ENCODE measurements at places on chromosomes 3 and 15.
A peak's percentile ranks its signal among the peaks of the same experiment; 100 is the strongest.

DNA sequence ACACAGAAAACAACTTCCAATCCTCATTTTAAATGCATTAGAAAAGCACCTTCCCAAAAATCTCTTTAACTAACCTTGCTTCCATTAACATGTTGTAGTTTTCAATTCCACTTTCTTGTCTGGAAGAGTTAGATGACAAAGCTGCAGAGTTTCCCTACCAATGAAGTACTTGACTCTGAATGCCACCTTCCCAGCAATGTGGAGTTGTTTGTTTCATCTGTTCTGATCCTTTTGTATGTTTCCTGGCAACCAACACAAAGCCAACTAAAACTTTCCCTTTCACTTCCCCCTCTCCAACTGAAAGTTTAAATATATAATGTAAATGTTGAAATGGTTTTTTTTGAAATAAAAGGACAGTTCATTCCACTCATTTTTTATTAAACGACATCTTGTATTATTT is at the start of gene WDR49:
Gene WDR49, minus strand, starts transcription at position 183 of the 400 bp plus-strand sequence. CDS start 517 bp downstream, outside the sequence.
- DNase-seq, result no peak

DNA sequence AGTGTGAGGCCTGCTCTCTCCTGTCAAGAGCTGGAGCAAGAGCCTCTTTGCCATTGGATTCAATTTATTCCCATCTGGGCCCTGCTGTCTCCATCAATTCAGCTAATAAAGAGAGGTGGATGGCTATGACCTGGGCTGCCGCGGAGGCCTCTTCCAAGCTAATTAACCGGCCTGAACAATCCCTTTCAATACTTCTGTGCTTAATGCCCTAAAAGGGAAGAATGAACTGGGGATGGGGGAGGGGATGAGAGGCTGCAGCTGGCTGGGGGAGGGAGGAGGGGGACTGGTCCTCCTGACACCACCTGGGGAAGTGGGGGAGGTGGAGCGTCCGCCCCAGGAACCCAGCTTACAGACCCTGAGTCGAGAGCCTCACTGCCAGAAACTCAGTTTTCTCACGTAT is 33.4 kb upstream of the PRR23E start:
- peak; percentile 98 for DNase-seq

DNA sequence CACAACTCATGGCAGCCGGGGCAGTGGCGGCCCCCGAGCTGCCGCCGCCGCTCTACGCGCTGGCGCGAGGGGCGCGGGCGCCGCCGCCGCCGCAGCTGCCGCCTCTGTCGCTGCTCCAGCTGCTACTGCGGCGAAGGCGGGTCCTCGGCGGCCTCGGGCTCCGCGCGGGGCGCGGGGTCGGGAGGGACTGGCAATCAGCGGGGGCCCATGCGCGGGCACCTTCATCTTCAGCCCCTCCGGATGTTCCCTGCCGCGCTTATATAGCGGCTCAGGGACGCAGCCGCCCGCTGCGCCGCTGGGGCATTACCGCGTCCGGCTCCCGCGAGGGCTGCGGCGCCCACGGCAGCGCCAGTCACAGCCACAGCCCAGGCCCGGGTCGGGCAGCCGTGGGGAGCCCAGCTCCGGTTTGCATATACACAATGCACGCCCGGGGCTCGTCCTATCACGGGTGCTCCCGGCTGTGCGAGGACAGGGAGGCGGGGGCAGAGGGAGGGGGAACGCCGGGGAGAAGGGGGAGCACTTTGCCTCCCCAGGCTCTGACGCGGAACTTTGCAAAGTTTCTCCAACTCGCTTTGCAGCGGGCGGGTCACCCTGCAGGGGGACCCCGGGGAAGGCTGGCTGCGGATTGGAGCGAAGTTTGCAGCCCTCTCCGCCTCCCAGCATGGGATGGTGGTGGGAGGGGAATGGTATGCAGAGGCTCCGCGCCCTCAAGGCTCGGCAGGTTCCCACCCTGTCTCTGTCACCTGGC is at the start of gene VGLL3:
Gene VGLL3, minus strand, starts transcription at position 416 of the 748 bp plus-strand sequence. Its CDS starts 406 bp downstream, at position 10.
- DNase-seq, result peak; percentile 32

GRCh38 chr3:186099178-186099577 is 9.7 kb downstream of the ETV5 start:
- DNase-seq, result peak; percentile 99

- no peak for DNase-seq
Measured at GRCh38 chr3:148582126-148582525, 115.6 kb upstream of the AGTR1 start.

DNA sequence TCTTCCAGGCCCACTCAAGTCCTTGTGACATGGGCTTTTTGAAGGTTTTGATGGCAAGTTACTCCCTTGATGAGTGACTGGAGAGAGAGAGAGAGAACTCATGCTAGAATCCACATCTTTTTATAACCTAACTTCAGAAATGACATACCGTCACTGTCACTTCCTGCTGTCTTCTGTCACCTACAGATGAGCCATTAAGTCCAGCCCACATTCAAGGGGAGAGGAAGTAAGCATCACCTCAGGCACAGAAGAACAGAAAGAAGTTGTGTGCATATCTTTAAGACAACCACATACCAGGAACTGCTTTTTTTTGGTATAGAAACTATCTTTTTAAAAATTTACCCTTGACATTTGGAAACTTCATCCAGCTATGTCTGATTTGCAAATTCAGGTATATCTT is 16.6 kb upstream of the TXNRD3 start:
- DNase-seq, result no peak

DNA sequence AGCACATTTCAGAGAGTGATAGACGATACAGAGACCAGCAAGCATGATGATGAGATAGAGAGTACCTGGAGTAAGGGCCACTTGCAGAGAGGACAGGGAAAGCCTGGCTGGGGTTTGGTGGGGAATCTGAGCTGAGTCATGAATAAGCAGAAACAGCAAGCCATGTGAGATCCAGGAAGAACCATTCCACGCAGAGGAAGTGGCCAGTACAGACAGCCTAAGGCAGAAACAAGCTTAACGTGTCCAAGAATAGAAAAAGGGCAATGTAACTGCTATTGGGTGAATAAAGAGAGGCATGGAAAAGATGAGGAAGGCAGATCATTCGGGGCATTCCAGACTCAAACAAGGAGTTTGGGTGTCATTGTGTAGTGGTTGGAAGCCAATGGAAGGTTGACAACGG is 816.3 kb upstream of the CFAP20DC start:
- DNase-seq, result no peak

DNA sequence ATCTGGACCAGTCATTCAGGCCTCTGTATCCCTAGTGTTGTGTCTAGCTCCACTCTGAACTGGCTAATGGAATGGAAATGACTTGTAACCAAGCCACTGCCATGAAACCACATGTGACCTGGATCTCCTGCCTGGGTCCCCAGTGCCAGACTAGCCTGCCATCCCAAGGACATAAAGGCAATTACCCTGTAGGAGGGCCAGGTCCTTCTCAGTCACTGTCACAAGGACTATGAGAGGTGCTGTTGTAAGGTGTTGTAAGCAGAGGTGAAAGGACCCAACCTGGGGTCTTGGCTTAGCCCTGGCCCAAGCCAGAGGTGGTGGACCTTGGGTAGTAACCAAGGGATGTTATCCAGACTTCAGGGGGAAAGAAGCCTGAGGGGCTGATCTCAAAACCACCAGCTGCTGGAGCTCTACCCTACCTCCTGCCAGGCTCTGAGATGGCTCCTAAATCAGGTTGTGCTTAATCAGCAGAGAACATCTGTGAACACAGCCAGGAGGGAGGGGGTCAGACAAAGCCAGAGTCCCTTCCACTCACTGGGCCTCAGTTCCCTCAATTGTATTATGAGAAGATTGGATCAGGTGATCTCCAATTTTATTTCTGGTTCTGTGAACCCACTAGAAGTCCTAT is 15.7 kb upstream of the KLHL24 start:
- peak; percentile 66 for DNase-seq

- peak; percentile 68 for DNase-seq
Measured at GRCh38 chr3:113124256-113124830, 87.0 kb upstream of the BOC start.

GRCh38 chr3:183381179-183381578 is 47.2 kb downstream of the MCF2L2 start:
- DNase-seq, result no peak

GRCh38 chr3:105904678-105905284 is 36.0 kb upstream of the CBLB start:
- DNase-seq, result peak; percentile 5

- DNase-seq, result no peak
Measured at GRCh38 chr3:71451060-71451459, 132.5 kb downstream of the FOXP1 start.

GRCh38 chr3:18786650-18787323 is 361.5 kb upstream of the KCNH8 start:
- DNase-seq, result no peak

- no peak for DNase-seq
Measured at GRCh38 chr3:133878518-133878917, 17.2 kb downstream of the RAB6B start.

DNA sequence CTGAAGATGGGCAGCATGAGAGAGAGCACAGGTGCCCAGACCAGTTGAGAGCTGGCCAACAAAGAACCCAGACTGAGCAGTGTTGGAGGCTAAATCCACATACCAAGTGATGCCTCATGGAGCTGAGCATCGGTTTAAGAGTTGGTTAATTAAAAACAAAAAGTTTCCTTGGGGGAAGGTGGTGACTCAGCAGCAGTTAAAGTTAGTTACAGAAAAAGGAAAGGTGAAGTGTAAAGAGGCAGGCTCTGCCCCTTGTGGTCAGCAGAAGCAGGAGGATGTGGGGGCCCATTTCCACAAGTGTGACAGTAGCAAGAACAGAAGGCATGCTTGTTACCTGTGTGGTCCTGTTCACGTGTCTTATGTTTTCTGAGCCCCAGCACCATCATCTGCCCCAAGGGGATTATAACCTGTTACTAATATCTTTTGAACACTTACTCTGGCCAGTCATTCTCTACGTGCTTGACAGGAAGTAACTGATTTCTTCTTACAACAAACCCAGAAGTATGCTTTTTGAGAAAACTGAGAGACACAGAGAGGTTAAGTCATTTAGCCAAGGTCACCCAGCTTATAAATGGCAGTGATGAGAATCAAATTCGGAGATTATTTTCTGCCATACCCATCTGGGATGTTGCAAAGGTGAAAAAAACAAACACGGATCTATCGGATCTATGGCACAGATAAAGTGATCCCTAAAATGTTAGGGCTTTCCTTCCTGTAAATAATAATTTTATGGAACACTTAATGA is 91.0 kb downstream of the EPHB1 start:
- no peak for DNase-seq

DNA sequence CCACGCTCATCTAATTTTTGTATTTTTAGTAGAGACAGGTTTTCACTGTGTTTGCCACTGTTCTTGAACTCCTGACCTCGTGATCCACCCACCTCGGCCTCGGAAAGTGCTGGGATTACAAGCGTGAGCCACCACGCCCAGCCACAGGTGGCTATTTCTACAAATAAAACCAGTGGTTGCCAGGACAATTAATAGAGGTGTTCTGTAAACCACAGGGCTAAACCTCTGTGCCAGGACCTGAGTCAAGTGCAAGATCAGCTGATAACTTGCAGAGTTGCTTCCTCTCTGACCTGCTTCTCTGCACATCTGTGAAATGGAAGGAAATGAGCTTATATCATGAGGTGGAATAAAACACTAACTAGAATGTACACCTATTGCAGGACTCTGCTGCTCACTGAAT is 72.8 kb downstream of the CD200R1L start:
- DNase-seq, result no peak

GRCh38 chr3:17234382-17234781 is 349.6 kb downstream of the PLCL2 start:
- DNase-seq, result no peak

DNA sequence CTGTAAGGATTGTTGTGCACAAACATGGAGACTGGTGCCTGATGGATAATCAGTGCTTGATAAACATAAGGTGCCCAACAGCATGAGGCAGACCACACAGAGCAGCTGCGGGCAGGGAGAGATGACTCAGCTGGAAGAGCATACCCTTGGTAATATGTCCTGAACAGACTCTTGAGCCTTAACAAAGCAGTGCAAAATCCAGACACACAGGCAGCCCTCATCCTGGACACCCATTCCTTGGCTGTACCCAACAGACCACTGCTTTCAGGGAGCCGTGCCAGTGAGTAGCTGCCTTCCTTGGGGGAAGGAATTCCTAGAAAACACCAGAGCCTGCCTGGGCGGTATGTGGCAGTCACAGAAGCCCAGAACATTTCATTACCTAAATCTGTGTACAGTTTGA is 156.2 kb downstream of the CLSTN2 start:
- DNase-seq, result peak; percentile 53

GRCh38 chr3:97968376-97968775 is 3.9 kb downstream of the RIOX2 start:
- DNase-seq, result no peak

DNA sequence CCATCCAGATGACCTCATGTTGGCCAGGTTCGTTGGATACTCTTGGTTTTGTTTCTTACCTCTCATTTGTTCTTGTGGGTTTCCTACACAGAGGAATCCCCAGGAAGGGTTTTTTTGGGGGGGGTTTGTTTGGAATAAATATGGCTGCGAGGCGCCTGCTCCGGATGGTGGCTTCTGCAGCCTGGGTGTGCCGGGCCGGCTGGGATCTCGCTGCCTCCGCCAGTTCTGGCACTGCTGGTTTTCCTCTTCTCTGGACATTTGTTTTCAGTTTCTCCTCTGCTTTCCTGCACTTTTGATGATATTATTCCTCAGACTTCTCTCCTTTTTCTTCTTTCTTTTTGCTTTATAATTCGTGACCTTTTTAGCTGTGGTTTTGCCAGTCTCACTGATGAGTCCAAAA is 187.4 kb downstream of the OR4M2 start:
- no peak for DNase-seq

- DNase-seq, result no peak
Measured at GRCh38 chr3:97197830-97198229, 383.4 kb downstream of the EPHA6 start.

DNA sequence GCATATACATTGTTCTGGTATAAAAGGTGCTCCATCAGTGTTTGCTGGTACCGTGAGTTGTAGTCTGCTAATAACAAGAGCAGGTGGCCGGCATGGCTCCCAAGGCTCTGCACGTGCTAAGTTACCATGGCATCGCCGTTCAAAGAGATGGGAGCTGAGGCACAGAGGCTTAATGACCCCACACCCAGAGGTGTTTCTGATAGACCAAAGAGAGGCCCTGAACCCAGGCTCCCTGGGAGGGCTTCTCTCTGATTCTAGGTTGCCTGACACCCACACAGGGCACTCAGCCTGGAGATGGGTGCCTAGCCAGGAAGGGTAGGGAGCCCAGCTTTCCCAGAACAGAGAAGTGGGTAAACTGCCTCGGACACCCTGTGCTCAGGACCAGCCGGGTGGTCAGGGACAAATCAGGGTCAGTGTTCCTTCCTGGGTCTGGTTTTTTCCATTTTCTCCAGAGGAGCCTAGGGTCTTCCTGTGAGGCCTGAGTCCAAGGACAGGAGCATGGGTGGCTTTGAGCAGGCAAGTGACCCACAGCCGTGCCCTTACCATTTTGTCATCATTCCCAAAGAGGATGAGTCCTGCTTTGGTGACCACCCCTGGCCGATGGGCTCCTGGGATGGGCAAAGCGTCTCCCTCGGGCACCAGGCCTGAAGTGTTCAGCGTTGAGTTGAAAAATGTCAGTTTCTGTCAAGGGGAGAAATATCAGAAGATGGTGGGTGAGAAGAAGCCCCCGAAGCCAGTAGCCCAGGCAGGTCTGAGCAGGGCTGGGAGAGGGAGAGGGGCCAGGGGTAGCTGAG is 27.3 kb downstream of the ALDH1L1 start:
- DNase-seq, result no peak

GRCh38 chr3:140258222-140258724 is 323.3 kb downstream of the CLSTN2 start:
- no peak for DNase-seq
